ENCODE measurements at places on chromosomes 16 and 17. TPM values are rescaled to one million over a fixed set of nuclear protein-coding genes. Genes with fewer than 3 reads are reported as not detected.

GRCh38 chr17:65093930-65094329, 37.4 kb upstream of the GNA13 start:
- no peak for DNase-seq
- no peak overlapping the region for H3K27ac ChIP-seq
- no peaks in the 10 kb centered on the region for H3K36me3 ChIP-seq
- H3K27me3 ChIP-seq, result peaks cover 31% of the 10 kb centered on the region
- H3K4me1 ChIP-seq, result peaks cover 2% of the 10 kb centered on the region

ABCA8 gene
- total RNA-seq, result not detected

DNA sequence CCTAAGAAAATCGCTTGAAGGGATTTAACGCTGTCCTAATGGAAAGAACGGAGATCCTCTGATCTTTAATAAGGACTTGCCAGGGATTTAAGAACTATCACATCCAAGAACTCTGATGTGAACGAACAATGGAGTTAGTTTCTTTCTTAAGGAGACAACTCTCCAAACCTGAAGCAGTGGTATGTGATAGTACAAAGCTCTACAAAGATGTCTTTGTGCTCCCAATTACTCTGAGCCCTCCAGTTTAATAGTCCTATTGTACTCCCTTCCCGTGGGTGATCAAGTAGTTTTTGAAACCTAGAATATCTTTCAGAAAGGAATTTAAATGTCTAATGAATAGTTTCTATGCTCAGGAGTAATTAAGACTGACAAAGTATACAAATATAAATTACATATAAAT, 123.8 kb downstream of the FTO start:
- no peak overlapping the region for H3K4me3 ChIP-seq
- peaks cover 14% of the 10 kb centered on the region for H3K4me1 ChIP-seq
- no peaks in the 10 kb centered on the region for H3K36me3 ChIP-seq

SLC38A8 gene
- total RNA-seq, result not detected

DNA sequence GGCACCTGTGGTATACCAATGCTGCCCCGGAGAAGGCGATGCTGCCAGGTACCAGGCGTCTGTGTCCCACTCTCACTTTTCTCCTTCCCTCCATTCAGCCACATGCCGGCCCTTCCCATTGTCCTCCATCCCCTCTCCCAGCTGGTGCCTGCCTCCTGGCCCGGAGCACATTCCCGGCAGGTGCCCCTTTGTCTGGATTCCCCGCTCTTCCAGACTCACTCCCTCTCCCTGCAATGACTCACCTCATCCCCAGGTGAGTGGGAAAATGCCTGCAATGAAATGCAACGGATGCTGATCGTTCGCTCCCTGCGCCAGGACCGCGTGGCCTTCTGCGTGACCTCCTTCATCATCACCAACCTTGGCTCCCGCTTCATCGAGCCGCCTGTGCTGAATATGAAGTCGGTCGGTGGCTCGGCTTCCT, 10.4 kb upstream of the KDM6B start:
- no peak for DNase-seq
- H3K36me3 ChIP-seq, result no peaks in the 10 kb centered on the region
- no peak overlapping the region for H3K27ac ChIP-seq
- H3K27me3 ChIP-seq, result no peaks in the 10 kb centered on the region
- no peaks in the 10 kb centered on the region for H3K4me1 ChIP-seq

DNA sequence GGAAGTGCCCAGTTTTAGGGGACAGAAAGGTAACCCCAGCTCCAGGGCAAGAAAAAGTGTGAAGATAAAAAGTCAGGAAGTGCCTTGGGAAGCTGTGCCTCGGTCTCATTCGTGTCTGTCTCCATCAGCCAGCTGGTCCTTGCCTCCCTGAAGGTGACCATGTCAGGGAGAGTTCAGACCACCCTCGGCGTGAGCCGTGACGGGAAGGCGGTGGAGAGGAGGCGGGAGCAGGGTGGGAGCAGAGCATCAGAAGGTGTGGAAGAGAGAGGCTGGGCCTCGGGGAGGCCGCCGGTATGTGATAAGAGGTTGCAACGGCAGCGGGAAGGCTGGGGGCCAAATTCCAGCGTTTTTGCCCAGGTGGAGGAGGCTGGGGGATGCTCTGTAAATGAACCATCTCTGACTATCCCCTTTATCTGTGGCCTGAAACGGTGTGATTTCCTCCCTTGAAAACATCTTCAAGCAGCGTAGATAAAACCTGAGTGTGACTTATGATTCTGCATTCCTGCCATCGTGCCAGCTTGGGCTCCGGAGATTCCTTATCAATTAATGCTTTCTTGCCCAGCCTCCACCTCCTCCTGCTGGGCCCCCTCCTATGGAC, 251.8 kb downstream of the IRF8 start:
- H3K4me1 ChIP-seq, result no peaks in the 10 kb centered on the region
- no peak overlapping the region for H3K27ac ChIP-seq
- H3K27me3 ChIP-seq, result peaks cover 14% of the 10 kb centered on the region
- no peak overlapping the region for H3K4me3 ChIP-seq

DNA sequence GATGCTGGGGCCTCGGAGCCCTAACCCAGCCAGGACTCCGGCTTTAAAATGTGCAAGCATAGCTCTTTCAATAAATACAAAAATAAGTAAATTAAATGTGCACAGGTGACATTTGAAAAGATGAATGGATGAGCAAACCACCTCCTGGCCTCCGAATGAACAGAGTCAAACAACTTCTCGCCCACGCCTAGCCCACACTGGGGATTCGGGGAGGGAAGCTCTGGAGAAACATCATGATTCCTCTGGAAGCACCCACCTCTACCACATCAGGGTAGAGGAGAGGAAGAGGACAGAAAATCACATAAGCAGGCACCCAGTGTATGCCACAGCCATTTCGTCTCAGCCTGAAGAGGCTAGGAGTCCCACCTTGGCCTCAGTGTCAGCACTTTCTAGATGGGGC, 105.8 kb downstream of the SDK2 start:
- no peaks in the 10 kb centered on the region for H3K27me3 ChIP-seq
- H3K27ac ChIP-seq, result no peak overlapping the region
- H3K36me3 ChIP-seq, result no peaks in the 10 kb centered on the region
- no peak overlapping the region for H3K4me3 ChIP-seq

- no peaks in the 10 kb centered on the region for H3K27me3 ChIP-seq
- H3K4me1 ChIP-seq, result peaks cover 23% of the 10 kb centered on the region
- H3K4me3 ChIP-seq, result no peak overlapping the region
These were observed 646.1 kb downstream of the CDH11 start for GRCh38 chr16:64475627-64476351.

KLHL10 gene
- total RNA-seq, result not detected

GPS1 gene
- 102 TPM for total RNA-seq

- no peaks in the 10 kb centered on the region for H3K27me3 ChIP-seq
- peak; percentile 18 for DNase-seq
These were observed 597.9 kb downstream of the KCNJ2 start for GRCh38 chr17:70767102-70767701.

DNAAF1 gene
- 0.38 TPM for total RNA-seq

GRCh38 chr17:37092701-37093100, 143.9 kb downstream of the AATF start:
- H3K36me3 ChIP-seq, result peaks cover 28% of the 10 kb centered on the region
- no peak overlapping the region for H3K27ac ChIP-seq
- no peaks in the 10 kb centered on the region for H3K27me3 ChIP-seq
- H3K4me1 ChIP-seq, result no peaks in the 10 kb centered on the region
- no peak overlapping the region for H3K4me3 ChIP-seq

KRT31 gene
- not detected for total RNA-seq

GRCh38 chr17:42287305-42287976, 857 bp upstream of the STAT5A start:
- H3K27ac ChIP-seq, result no peak overlapping the region
- no peak overlapping the region for H3K4me3 ChIP-seq
- no peak for DNase-seq
- H3K4me1 ChIP-seq, result no peaks in the 10 kb centered on the region
- H3K27me3 ChIP-seq, result no peaks in the 10 kb centered on the region

DNA sequence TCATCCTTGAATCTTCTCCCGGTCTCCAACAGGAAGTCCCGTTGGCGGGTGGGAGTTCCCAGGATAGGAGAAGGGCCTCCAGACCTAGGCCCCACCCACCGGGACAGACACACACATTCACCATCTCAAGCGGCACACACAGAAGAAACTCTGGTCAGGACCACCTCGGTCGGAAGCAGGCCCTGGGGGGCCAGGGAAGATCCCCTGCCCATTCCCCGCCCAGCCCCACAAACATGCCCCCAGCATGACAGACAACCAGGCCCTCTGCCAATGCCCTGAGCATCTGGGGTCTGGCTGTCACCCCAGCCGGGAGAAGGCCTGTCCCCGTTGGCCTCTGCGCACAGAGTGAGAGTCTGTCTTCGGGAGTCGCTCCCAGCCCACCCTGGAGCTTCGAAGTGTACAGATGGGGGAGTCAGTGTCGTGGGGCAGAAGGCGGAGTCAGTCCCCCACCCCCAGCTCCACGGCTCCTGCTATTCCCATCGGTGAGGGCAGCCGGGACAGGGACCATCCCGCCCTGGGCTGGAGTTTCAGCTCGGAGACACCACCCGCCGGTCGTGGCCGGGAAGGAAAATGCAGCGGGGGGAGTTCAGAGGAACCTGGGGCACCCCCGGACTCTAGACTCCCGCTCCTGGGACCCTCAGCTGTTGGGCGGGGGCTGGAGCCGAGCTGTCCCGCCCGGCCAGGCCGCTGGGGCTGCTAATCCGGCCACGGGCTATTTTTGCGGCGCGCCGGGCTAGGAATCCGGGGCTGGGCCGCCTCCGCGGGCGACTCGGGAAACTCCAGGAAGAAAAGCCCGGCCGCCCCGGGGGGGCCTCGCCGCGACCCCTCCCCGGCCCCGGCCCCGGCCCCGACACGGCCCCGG, 660 bp downstream of the RHBDF1 start:
- peaks cover 49% of the 10 kb centered on the region for H3K4me1 ChIP-seq
- no peaks in the 10 kb centered on the region for H3K36me3 ChIP-seq
- H3K27me3 ChIP-seq, result no peaks in the 10 kb centered on the region
- peak; percentile 64 for DNase-seq

GRCh38 chr16:48533931-48534330, 76.0 kb downstream of the N4BP1 start:
- H3K4me3 ChIP-seq, result no peak overlapping the region
- H3K27me3 ChIP-seq, result no peaks in the 10 kb centered on the region
- peaks cover 11% of the 10 kb centered on the region for H3K4me1 ChIP-seq
- no peak for DNase-seq
- no peak overlapping the region for H3K27ac ChIP-seq
- no peaks in the 10 kb centered on the region for H3K36me3 ChIP-seq

DNA sequence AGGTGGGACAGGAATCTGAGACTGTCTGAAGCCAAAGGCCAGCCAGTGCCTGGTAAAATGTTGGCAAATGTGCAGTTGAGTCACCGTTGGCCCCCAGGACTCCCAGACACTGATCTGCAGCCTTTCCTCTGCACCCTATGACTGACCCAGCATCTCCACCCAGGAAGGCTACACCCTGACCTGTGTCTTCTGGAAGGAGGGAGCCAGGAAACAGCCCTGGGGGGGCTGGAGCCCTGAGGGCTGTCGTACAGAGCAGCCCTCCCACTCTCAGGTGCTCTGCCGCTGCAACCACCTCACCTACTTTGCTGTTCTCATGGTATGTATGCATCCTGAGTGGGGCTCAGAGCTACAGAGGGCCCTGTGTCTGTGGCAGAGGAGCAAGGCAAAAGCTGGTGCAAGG, 24.0 kb downstream of the ADGRG5 start:
- no peaks in the 10 kb centered on the region for H3K36me3 ChIP-seq
- no peak for DNase-seq
- no peak overlapping the region for H3K4me3 ChIP-seq
- no peaks in the 10 kb centered on the region for H3K27me3 ChIP-seq
- peaks cover 8% of the 10 kb centered on the region for H3K4me1 ChIP-seq

DNA sequence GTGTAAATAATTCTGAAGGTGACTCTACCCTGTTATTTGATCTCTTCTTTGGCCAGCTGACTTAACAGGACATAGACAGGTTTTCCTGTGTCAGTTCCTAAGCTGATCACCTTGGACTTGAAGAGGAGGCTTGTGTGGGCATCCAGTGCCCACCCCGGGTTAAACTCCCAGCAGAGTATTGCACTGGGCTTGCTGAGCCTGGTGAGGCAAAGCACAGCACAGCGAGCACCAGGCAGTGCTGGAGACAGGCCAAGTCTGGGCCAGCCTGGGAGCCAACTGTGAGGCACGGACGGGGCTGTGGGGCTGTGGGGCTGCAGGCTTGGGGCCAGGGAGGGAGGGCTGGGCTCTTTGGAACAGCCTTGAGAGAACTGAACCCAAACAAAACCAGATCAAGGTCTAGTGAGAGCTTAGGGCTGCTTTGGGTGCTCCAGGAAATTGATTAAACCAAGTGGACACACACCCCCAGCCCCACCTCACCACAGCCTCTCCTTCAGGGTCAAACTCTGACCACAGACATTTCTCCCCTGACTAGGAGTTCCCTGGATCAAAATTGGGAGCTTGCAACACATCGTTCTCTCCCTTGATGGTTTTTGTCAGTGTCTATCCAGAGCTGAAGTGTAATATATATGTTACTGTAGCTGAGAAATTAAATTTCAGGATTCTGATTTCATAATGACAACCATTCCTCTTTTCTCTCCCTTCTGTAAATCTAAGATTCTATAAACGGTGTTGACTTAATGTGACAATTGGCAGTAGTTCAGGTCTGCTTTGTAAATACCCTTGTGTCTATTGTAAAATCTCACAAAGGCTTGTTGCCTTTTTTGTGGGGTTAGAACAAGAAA, 5.1 kb downstream of the STH start:
- no peak overlapping the region for H3K4me3 ChIP-seq
- no peaks in the 10 kb centered on the region for H3K4me1 ChIP-seq
- no peak overlapping the region for H3K27ac ChIP-seq
- no peaks in the 10 kb centered on the region for H3K36me3 ChIP-seq

TBC1D26 gene
- 0.14 TPM for total RNA-seq

Data from astrocyte (in vitro differentiated cells and primary cell).